ENCODE measurements at places on chromosomes 6 and 20.

DNA sequence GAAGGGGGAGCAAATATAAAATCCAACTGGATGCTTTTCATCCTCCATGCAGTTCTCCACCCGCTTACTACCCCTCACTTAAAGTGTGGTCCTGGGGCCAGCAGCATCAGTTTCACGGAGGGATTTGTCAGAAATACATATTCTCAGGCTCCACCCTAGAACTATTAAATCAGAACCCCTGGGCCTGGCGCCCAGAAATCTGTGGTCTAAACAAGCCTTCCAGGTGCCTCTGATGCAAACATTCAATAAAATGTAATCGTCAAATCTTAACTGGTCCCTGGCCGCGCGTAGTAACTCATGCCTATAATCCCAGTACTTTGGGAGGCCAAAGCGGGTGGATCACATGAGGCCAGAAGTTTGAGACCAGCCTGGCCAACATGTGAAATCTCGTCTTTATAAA is 47.7 kb downstream of the ATXN1 start:
- DNase-seq: no peak

GRCh38 chr6:168372889-168373288 is 53.3 kb upstream of the DACT2 start:
- no peak for DNase-seq

DNA sequence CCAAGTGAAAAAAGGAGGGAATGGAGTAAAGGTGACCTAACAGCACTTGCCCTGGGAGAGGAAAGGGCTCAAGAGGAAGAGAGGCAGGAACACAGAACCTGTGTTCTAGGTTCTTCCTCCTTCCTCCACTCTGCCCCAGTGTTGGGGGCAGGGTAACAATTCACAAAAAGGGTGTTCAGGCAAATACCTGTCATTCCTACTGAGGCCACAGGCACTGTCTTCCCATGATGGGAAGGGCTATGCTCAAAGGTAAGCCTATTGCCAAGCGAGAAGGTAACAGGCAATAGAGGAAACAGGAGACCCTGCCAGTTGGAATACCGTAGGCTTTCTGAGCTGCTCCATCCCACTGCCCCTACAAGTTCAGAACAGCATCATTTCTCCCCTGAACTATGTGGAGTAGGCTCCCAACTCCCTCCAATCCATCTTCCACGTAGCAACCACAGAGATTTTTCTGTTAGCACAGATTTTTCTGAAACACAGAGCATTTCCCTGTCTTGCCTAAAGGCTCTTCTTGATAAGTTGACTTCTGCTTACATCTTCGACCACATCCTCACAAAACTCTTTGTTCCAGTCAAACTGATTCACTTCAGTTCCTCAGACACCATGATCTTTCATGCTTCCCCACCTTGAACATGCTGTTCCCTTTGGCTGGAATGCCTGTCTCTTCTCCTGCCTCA is 2.7 kb downstream of the AGPAT1 start:
- DNase-seq: no peak

- no peak for DNase-seq
These were observed 1.4 kb upstream of the SSR1 start for GRCh38 chr6:7314414-7314813.

DNA sequence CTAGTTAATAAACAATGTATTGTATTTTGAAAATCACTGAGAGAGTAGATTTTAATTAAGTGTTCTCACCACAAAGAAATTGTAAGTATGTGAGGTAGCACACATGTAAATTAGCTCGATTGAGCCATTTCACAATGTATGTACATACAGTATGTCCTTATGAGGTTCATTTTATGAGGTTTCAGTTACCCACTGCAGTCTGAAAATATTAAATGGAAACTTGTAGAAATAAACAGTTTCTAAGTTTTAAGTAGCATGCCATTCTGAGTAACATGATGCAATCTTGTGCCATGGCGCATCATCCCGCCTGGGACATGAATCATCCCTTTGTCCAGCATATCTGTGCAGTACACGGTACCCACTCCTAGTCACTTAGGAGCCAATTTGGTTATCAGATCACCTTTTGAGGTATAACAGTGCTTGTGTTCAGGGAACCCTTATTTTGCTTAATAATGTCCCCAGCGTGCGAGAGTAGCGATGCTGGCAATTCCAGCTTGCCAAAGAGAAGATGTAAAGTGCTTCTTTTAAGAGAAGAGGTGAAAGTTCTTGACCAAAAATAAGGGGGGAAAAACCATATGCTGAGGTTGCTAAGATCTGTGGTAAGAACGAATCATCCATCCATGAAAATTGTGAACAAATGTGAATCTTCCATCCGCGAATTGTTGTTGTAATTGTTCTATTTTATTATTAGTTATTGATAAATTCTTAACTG is 64.7 kb downstream of the KCNS1 start:
- no peak for DNase-seq

DNA sequence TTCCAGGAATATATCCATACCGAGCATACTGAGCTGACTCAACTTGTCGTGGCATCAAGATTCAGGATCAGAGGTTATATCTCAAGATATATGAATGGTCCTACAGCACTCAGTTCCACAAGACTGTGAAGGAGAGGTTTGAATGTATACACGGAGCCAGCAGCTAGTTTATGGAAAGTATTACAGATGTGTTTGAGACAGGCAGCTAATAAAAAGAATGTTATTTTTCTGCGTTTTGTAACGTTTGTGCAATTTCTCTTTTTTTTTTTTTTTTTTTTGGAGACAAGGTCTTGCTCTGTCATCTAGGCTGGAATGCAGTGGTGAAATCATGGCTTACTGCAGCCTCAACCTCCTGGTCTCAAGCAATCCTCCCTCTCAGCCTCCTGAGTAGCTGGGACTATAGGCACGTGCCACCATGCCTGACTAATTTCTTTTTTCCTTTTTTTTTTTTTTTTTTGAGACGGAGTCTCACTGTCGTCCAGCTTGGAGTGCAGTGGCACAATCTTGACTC is 3.4 kb upstream of the FAM110A start:
- no peak for DNase-seq

DNA sequence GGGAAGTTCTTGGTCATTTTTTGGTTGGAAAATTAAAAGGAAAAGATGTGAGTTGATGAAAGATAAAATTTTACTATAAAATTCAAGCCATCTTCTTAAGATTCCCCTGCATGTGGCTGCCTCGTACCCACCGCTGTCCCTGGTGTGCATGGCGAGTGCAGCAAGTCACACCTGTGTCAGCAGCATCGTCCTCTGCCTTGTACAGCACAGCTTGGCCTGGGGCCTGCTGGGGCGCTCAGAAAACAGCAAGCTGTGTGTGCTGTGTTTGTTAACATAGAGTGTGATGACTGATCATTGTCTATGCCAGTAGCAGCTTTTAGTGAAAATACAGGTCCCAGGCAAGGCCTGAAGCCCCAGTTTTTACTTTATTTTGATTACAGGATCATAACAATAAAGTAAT is 56.7 kb downstream of the FAM120B start:
- no peak for DNase-seq

- DNase-seq: no peak
These were observed 124.1 kb upstream of the NEDD9 start for GRCh38 chr6:11356404-11357155.

- DNase-seq: no peak
These were observed 138.2 kb upstream of the PLCB4 start for GRCh38 chr20:8930726-8931125.

DNA sequence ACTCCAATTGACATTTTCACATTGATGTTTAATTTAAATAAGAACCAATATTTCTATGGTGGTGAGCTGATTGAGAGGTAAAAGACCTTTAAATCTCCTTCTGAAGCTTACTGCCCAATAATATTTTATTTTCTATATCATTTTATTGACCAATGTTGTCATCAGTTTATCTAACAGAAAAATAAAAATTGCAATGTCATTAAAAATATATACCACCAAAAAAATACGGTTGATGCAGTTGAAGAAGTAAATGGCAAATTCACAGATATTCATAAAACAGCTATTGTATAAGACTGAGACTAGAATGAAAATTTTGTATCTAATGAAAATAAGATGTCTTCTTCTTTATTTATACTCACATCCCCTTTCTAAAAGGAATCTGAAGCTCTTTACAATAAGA is 1033.0 kb upstream of the FLRT3 start:
- DNase-seq: no peak

GRCh38 chr6:158848490-158848895 is 29.3 kb upstream of the EZR start:
- no peak for DNase-seq

- no peak for DNase-seq
These were observed 53.2 kb downstream of the MAP3K5 start for GRCh38 chr6:136739071-136739470.

- DNase-seq: no peak
These were observed 1288.4 kb downstream of the EPHA7 start for GRCh38 chr6:92130944-92131343.

DNA sequence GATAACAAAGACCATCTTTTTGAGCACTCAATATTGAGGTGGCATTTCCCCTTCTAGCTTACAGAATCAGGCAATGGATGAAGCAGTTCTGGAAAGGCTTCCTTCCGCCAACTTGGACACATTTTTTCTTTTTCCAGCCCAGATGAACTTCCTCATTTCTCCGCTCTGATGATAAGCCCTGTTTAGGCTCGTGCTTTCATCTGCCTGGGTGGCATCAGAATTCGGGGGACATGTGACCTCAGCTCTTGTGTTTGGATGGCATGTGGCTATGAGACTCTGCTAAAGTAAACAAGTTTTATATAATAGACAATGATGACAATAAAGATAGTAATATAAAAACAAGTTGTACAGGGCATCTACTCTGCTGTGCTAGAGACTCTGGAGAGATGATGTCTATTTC is 796.7 kb downstream of the DHX35 start:
- no peak for DNase-seq

- no peak for DNase-seq
These were observed 180.5 kb downstream of the PDE7B start for GRCh38 chr6:136031982-136032381.

DNA sequence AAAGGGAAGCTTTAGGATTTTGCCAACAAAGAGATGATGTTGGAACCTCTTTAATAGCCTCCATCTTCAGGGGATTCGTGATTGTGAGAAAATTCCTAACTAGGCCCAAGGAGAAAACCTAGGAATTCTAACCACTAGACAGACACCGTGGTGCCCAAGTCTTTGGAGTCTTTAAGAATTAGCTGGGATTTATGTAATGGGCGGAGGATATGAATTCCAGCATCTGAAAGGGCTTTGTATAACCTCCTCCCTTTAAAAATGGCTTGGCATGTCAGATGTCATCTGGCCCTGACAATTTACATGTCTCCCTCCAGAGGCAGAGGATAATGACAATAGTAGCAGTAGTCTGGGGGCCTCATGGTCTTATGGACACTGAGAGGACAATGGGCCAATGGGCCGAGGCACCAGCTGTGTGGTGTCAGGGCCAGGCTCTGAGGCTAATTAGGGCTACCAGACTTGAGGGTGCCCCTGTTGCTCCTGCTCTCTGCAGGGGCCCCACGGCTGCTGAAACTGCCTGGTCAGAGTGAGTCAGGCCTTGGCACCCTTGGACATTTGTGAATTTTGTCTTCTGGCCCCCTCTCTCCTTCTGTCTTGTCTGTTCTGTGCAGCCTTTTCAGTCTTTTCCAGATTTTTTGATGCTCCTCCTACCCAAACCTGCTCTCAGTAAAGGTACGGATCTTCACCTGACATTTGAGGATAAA is 113.9 kb downstream of the EDN1 start:
- DNase-seq: no peak

- DNase-seq: no peak
These were observed 628.2 kb downstream of the CDH26 start for GRCh38 chr20:60586269-60587050.

DNA sequence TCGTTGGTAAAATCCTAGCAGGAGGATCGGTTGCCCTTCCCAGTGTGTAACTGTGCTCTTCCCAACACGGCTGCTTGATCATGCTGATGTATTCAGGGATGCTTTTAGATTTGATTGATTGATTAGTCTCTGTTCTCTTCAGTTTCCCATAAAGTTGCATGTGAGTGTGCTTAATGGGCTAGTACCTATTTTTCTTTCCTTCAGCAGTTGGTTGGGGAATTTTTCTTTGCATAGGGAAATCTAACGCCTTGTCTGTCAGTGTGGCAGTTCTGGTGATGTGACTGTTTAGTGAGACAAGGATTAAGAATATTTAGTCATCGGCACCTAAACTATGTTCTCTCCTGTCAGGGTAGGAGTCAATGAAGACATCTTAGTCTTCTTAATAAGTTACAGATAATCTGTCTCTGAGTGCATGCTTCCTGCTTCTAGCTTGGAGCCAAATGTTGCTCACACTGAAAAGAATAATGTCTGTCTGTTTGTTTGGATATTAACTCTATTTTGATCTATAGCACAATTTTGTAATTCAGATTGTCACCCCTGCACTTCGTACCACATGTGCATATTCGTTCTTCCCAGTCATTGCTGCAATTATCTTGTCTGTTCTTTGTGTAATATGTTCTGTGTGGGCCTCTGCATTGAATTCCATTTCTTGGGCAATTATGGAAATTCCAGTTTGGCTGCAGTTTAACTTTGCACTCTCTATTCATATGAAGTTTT is 169.9 kb downstream of the EDN1 start:
- DNase-seq: no peak

DNA sequence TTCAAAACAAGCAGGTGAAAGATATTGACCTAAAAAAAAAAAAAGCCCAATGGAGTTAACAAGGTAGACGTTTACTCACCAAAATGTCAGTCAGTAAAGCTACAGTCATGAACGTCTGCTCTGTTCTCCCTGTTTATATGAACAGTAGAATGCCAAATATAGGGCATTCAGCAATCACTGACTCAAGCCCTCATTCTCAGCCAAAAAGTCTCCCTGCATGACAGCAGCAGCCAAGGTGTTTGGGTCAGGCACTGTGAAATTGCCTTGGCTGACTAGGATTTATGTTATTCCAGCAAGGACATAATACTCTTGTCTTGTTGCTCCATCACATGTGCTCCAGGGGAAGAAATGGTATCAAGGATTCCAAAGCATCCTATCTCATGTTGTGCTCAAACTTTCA is 194.7 kb upstream of the RSPO3 start:
- no peak for DNase-seq

DNA sequence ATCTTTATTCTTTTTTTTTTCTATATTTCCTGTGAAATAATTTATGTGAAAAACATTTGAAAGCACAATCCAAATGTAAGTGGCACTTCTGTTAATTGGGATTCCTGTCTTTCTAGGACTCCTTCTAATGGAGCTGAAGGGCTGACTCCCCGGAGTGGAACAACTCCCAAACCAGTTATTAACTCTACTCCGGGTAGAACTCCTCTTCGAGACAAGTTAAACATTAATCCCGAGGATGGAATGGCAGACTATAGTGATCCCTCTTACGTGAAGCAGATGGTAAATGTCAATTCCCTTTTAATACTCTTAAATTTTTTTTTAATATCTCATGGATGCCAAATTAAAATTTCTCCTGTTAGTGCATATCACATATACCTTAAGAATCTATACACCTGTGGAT is 35.0 kb downstream of the CDC5L start:
- no peak for DNase-seq

DNA sequence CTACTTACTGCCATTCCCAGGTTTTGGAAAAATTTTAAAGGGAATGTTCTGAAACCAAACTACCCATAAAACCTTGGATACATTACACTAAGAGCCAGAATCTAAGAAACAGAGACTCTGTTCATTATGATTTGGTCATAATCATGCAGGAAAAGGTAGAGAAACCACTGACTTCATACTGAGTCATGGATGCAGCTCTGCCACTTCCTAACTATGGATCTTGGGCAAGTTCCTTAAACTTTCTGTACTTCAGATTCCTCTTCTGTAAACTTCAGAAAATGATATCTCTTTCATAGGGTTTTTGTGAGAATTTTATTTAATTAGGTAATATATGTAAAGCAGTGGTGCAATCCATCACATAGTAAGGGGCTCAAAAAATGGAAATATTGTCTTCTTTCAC is 20.0 kb downstream of the PLA2G7 start:
- DNase-seq: no peak

All from stimulated activated CD8-positive, alpha-beta memory T cell treated with anti-CD3 and anti-CD28 coated beads, Interleukin-15, amount 100 ng/mL, for 24 hours (primary cell).